ENCODE measurements at places on chromosomes 11 and 22.

DNA sequence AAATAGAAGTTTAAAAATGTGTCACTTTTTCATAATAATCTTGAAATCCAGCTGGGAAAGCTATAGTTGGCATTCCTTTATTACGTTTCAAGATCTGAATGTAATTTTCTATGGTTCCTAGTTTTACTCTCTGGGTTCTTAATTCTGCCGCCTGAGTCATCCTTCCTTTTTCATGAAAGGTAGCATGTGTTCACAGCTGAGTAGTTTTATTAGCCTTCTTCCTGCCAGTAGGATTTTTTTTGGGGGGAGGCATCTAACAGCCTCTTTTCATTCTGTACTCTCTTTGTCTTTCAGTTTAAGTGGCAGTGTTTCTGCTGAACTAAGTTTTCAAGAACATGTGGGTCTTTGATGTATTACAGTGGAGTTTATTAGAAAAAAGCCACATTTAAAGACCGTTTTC is 36.5 kb downstream of the OR2AG2 start:
- no peak for DNase-seq

GRCh38 chr11:111379602-111380136 is 594 bp upstream of the POU2AF1 start:
- DNase-seq = no peak

- DNase-seq = no peak
Measured at GRCh38 chr11:86228269-86229038, 16.1 kb upstream of the EED start.

GRCh38 chr22:27727673-27728451 is 73.7 kb downstream of the MN1 start:
- no peak for DNase-seq

GRCh38 chr22:31160328-31160978 is 471 bp downstream of the RNF185 start:
- DNase-seq = no peak

DNA sequence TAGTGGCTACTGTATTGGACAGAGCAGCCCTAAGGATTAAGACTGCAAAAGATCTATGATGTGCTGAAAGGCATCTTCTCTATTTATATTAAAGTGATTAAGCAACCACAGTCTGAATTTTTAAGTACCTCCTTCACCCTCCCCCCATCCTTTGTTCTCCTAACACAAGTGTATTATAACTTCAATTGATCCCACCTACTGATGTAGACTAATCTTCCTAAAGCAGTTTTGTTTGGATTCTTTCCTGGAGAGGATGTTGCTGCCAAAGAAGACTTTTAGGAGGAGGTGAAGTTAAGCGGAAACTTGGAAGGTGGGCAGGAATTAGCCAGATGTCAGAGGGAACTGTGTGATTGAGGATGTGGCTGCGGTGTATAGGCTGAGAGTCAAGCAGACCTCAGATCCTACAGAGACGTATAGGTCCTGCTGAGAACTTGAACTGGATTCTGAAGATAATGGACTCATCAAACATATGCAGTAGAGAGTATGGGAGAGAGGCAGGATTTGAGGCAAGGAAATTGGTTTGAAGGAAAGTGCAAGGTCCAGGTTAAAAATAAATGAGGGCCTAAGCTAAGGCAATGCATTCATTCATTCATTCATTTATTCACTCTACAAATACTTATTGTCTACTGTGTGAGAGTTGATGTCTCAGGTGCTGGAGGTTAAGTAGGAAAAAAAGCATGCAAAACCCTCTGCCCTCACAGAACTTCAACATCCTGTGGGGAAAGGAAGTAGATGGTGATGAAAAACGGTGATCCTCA is 5.2 kb upstream of the RASSF10 start:
- no peak for DNase-seq

DNA sequence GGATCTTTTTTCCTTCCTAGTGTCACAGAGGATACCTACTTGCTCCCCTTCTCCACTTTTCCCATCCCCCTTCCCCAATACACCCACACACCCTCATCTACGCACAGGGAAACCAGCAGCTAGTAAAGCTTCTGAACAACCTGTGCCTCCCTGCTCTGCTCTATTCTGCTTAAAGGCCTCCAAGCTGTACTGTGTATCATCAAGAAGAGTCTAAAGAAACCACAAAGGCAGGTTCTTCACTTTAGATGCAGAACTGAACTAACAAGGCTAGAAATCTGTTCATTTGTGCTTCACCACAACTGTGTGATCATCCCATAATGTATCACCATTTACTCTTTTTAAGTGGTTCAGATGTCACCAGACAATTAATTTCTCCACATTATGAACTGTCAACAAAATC is 132.5 kb downstream of the SGSM3 start:
- DNase-seq = no peak

- DNase-seq = no peak
Measured at GRCh38 chr22:37533995-37534394, 14.8 kb upstream of the CARD10 start.

- peak; percentile 64 for DNase-seq
Measured at GRCh38 chr11:6248248-6248647, 9.4 kb downstream of the CNGA4 start.

GRCh38 chr11:108727665-108728064 is 62.8 kb downstream of the DDX10 start:
- no peak for DNase-seq

DNA sequence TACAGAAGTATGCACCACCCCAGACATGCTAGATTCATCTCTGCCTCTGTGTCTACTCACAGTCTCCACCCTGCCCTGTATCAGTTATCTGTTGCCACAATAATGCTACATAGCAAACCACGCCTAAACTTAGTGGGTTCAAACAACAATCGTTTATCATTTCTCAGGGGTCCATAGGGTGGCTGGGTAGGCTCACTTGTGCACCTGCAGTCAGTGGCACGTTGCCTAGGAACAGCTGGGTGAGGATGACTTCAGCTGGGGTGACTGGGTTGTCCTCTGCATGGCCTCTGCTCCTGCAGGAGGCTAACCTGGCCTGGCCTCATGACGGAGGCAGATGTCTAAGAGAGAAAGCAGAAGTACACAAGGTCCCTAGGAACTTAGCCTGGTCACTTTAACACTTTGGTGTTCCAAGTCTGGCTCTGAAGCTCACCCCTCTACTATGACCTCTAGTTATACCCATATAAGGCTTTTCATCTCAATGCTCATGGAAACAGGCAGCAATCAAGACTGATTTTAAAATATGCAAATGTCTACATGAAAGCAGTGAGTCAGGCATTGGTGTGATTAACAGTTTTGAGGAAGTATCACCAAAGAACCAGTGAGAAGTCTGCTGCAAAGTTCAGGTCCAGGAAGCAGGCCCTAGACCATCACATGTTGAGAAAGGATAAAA is 10.7 kb downstream of the OLFML1 start:
- no peak for DNase-seq

DNA sequence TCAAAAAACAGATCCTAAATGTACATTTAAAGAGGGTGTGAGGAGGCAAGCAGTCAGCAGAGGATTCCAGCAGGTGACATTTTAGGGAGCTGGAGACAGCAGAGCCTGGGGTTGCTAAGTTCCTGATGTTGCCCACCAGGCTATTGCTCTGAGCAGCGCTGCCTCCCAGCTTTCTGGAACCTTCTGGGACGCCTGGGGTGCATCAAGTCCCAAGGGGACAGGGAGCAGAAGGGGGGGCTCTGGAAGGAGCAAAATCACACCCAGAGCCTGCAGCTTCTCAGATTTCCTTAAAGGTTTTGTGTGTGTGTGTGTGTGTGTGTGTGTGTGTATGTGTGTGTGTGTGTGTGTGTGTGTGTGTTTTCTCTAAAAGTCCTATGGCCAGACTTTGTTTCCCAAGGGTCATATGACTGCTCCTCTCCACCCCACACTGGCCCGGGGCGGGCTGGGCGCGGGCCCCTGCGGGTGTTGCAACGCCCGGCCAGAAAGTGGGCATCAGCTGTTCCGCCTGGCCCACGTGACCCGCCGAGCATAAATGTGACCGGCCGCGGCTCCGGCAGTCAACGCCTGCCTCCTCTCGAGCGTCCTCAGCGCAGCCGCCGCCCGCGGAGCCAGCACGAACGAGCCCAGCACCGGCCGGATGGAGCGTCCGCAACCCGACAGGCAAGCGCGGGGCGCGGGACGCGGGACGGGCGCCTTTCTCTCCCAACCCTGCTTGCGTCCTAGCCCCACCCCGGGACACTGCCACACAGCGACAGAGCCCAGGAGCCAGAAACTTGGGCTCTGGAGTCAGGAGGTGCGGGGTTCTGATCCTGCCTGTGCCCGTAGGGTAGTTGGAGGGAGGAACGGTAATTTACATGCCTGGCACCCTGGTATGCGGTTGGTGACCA is at the start of gene HMOX1:
Gene HMOX1 (plus strand): TSS at position 560 of the 887 bp plus-strand sequence. CDS start 78 bp downstream, at position 638.
- DNase-seq = peak; percentile 96

- no peak for DNase-seq
Measured at GRCh38 chr22:36136475-36136874, 24.1 kb downstream of the APOL3 start.

DNA sequence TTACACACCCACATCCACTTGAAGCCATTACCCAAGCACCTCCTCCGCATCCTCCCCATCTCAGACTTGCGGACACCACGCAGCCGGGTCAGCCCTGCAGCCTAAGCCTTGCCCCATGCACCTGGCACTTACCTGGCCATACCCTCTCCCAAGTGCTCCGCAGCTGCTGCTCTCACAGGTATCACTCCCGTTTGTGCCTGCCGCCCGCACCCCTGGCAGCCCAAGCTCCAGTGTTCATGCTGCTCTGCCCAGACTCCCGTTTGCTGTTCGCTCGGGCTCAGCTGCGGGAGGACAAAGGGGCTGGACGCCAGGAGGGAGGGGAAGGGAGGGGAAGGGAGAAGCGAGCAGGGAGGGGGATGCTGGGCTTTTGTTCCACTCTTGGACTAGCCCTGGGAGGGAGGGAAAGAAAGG is at the start of gene KLHL35:
Gene KLHL35 (minus strand): TSS at position 293 of the 411 bp plus-strand sequence. CDS start 2,574 bp downstream, outside the sequence.
- no peak for DNase-seq

GRCh38 chr22:23277583-23278295 is 97.4 kb downstream of the BCR start:
- DNase-seq = no peak

DNA sequence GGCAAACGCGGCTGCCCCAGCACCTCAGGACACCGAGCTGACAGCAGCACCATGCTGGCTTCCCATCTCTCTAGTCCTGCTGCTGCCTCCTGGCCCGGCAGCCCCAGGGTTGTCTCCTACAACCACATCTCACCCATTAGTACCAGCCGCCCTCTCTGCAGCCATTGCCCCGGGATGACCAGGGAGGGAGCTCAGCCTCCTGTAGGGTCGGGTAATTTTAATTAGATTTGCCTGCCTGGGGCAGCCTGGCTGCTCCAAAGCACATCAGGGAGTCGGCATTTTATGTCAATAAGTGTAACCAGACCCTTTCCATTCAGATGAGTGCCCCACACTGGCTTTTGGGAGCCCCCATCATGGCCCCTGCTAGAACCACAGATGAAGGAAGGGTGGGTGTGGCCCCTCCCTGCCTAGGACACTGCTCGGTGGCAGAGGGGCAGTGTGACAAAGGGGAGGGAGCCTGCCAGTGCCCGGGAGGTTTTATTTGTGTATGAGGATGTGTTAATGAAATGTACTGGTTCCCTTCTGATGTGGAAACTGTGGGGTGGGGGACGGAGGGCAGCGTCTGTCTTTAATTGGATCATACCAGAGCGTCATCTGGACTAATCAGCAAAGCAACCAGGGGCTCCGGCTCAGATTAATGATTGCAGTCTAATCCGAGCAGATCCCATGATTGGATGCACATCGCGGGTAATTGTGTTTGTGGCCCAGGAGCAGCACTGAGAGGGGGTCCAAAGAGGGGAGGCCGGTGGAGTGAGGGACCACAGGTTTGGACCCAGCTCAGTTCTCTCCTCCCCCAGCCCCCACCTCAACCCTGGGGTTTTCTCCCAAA is 125.3 kb downstream of the FEZ1 start:
- DNase-seq = no peak

DNA sequence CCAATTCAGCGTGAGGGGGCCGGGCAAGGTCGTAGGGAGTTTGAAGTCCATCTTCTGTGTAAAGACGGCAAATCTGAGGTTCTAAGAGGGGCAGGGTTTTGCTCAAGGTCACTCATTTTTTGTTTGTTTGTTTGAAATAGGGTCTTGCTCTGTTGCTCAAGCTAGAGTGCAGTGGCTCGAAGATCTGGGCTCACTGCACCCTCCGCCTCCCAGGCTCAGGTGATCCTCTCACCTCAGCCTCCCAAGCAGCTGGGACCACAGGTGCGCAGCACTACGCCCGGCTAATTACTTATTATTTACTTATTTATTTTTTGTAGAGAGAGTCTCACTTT is 355 bp upstream of the AP1B1 start:
- no peak for DNase-seq
